ENCODE measurements at places on chromosomes 7 and 10.
A peak's percentile ranks its signal among the peaks of the same experiment; 100 is the strongest.

DNA sequence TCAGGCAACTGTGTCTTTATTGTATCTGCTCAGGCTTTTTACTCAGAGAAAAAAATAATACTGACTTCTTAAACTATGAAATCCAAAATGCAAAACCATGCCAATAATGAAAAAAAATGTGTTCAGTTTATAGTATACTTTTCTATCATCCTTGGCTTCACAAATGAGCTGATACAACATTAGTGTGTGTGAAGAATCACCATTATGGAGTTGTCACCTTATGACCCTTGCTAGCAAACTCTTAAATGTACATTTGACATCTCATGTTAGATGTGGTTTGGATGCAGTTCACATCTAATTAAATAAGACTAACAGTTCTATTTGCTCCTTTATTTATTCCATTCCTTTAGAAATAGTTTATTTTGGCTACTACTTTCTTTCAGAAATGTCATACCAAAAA lies 4.2 kb upstream of the OR2A2 start:
- DNase-seq, result no peak

DNA sequence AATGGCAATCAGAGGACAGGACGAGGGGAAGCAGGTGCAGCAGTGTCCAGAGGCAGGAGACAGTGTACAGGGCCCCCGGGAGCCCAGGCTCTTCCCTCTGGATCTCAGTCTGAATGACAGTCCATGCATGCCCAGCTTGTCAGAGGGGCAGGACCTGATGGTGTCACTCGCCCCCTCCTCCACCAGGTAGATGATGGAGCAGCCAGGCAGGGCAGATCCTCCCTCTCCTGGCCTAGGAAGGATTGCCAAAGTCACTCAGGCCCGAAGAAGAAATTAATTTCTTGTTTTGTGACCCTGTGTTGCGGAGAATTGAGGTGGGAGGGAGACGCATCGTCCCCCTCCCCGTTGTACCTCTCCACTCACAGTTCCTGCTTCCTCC lies 4.0 kb downstream of the VSTM4 start:
- DNase-seq, result no peak

DNA sequence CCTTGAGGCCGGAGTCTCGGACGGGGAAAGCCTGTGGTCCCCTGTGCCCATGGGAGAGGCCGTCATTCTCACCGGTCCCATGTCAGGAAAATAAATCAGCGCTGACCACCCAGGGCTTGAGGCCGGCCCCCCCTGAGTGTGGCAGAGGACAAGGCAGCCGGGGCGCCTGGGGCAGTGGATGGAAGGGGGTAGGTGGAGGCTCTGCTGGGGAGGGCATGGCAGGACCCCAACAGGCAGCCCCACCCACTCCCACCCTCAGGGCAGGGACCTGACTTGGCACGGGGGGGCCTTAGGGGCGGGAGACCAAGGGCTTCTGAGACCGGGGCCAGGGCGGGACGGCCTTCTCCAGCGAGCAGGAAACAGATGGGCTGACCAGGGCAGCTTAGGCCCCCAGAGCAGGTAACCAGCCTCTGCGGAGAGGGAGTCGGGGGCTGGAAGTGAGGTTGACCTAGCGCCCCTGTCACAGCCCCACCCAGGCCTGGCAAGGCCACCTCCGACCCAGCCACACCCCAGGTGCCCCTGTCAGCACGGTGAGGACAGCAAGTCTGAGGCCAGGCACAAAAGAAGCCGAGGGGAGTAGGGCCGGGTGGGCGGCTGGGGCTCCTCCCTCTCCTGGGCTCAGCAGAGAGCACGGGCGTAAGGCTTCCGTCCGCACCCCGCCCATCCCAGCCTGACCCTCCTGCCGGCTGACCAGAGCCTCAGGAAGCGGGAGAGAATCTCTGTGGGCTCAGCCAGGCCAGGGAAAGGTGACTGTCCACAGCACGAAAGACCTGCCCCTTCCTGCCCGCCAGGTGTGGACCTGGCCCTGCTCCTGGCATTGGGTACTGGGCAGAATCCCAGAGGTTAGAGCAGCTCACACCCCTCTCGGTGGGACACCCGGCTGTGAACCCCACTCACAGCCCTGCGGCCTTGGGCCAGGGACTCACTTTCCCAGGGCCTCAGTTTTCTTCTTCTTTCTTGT lies 87.4 kb downstream of the FOXL3 start:
- DNase-seq, result no peak

DNA sequence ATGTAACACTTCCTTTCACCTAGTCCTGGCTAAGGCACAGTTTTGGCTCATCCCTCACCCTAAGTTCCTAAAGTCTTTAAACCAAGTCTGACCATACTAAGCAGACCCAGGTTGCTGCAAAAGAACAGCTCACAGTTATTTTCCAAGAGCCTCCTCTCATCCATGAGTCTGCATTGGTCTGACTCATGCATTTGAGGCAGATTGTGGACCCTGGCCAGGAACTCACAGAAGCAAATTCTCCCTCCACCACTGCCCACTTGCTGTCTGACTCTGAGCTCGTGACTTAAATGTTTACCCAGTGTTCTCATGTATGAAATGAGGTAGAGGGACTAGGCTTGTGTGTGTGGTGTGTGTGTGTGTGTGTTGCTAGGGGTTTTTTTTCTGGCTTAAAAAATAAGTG lies 1272.8 kb downstream of the TYW1 start:
- DNase-seq, result no peak

- DNase-seq, result no peak
These were observed 324.8 kb upstream of the GLI3 start for GRCh38 chr7:42561797-42562196.

DNA sequence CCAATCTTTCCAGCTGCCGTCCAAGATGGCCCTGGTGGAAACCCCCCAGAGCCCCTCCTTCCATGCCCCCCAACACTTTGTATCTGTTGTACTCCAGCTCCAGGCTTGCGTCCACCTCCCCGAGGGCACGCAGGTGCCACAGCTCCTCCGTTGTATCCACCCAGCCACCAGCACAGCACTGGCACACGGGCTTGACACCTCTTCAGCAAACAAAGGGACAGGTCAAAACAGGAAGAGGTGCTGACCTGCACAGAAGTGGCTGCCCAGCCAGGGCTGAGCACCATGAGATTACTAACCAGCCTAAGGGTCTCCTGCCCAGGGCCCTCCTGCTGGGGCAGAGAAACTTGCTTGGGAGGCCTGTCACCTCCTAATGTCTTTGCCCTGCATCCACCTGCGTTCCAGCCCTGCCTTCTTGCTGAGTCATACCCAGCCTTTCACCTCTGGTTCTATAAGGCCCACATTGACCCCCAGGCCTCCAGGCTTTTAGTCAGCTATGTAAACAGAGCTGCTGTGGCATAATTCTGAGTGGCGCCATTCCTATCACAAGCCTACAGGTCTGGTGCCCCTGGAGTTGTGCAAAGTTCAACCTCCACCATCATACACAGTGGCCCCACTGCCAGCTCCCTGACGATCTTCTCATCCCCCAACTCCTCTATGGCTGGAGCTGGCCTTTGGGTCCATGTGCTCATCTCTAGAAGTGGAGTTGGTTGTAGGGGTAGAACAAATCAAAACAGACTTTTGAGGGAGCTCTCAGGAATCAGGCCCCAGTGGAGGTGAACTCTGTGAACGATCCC lies 20.9 kb downstream of the SLC29A3 start:
- DNase-seq, result no peak

DNA sequence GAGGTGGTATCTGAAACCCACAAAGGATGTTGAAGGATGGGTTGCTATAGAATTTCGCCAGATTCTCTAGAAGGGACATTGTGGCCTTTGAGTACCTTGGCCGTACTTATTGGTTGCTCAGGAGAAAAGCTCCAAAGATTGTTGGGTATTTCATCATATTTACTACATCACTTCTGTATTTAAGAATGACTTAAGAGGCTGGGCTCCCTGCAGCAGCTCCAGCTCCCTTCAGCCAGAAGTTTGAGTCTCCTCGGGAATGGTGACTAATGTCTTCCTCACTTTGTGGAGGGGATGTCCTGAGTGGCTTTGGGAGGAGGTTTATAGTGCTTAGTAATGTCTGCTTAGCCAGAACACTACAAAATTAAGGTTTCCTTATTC lies 18.1 kb downstream of the MINDY4 start:
- DNase-seq, result peak; percentile 67

DNA sequence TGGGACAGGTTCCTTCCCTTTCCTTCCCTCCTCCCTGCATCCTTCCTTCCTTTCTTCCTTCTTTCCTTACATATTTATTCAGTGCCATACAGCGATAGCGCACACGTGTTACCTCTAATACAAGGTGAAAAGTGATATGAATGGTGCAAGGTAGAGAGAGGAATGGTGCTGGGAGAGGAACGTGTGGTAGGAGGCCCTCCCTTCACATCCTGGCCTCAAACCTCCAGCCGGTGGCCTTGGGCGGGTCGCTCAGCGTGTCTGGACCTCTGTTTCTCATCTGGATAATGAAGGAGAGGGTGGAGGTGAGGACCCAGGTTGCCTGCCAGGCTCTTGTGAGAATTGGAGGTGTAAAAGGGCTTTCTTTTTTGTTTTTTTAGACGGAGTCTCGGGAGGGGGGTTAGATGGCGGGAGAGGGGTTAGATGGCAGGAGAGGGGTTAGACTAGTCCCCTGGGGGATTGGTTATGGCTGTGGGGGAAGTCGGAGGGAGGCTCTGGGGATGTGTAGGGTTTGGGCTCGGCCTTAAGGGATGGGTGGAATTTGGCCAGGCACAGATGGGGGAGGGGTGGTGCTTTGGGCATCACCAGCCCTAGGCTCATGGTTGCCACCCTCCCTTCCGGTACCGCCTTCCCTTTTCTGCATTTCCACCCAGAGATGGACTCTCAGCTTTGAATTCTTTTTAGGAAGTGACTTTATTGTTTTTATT lies 14.9 kb downstream of the CHST3 start:
- no peak for DNase-seq

DNA sequence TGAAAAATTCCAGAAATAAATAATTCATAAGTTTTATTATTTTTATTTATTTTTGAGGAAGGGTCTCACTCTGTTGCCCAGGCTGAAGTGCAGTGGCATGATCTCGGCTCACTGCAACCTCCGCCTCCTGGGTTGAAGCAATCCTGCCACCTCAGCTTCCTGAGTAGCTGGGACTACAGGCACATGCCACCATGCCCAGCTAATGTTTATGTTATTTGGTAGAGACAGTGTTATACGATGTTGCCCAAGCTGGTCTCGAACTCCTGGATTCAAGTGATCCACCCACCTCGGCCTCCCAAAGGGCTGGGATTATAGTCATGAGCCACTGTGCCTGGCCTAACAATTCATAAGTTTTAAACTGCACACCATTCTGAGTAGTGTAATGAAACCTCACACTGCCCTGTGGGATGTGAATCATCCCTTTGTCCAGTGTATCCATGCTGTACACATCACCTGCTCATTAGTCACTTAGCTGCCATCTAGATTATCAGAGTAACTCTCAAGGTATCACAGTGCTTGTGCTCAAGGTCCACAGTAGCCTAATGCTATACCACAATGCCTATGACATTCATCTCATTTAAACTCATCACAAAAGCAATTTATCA lies 17.9 kb downstream of the RTKN2 start:
- no peak for DNase-seq

GRCh38 chr10:102072673-102073527 lies 7.8 kb downstream of the HPS6 start:
- DNase-seq, result no peak

- DNase-seq, result peak; percentile 26
These were observed 61.2 kb downstream of the KLF6 start for GRCh38 chr10:3723766-3724165.

- no peak for DNase-seq
These were observed 2.3 kb downstream of the IL6 start for GRCh38 chr7:22729180-22729825.

GRCh38 chr7:137001041-137001440 lies 132.6 kb downstream of the CHRM2 start:
- DNase-seq, result no peak

Data from BJ (cell line).